ENCODE measurements at places on chromosomes 5 and 9. TPM values are rescaled to one million over a fixed set of nuclear protein-coding genes. Genes with fewer than 3 reads are reported as not detected.

GRCh38 chr5:149464796-149465489 lies 85.9 kb upstream of the IL17B start:
- no peak for DNase-seq

DNA sequence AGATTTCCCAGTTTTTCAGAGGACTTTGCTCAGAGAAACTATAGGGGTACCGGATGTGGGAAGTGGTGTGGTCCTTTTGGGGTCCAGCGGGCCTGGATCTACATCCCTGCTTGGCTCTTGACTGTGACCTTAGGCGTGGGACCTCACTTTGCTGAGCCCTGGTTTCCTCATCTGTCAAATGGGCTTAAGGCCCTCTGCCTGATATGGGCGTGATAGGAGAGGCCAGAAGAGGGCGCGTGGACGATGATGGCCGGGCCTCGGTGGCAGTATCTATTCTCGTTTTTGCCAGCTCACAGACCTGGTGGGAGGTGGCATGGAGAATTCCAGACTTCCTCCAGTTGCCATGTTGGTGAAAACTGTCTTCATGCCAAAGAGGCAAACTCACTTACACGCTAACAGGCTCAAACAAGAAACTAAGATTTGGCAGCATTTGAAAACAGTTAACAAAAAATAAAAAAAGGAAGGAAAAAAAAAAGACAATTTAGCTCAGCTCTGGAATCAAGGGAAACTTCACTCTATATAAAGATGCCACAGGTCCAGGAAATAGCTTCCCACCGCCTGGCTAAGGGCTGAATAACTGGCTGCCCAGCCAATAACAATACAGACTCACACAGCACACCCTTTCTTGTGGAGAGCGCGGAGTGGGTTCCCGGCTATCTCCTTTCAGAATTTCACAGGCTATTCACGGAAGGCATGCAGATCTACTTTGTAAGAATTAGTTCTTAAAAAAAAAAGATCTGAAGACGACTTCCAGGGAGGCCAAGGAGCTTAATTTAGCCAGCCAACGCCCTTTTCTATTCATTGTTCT lies 1.7 kb downstream of the SH3PXD2B start:
- peak; percentile 52 for DNase-seq

DNA sequence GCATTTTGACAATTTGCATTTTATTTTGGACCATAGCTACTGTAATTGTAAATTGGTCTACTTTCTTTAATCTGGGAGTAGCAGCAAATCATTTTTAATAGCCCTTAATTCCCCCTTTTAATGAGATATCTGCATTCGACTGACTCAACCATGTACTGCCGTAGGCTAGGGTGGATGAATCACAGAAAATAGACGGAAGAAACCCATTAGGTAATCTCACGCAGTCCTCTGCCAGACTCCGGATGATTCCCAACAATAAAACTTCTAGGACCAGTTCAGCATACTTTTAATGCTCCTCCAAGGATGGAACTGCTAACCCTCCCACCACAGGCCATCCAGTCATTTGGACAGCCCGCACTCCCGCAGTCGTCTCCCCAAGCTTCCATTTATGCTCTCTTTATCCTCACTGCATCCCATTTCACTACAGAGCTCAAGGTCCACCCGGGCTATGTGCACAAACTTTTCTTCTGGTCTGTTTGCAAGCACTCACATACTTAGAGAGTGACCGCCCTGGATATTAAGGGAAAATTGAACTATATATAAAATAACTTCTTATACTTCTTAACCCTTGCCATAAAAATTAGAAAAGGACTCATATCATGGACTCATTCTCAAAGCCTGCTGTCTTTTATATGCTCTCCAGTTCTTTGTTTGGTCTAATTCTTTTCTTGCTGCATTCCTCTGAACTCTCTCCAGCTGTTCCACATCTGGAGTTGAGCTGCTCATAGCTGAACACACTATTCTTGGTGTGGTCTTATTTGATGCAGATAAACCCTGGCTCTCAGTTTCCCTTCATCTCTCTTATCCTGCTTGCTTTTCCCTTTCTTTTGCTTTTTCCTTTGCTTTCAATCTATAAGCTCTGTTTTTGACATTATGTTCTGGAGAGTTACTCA lies 326.6 kb downstream of the ARL15 start:
- no peak for DNase-seq

DNA sequence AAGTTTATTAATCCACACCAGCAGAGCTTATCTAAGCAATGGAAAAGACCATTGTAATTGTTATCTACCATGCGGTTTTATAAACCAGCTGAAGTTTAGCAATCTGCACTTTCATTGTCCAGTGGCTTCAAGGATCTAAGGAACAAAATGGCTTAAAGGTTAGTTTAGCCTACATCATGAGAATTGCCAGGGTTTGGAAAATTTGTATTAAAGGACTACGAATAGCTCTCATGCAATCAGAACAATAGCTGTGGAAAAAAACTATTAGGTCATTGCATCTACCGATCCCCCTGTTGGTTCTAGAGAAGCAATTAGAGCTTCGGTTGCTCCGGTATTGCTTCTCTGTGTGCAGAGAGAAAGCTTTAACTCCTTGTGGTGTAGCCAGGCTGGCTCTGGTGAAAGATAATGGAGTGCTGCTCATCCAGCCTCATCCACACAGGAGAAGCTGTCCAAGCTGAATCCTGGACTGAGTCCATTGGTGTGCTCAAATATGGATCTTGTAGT lies 86.3 kb upstream of the SLC12A2 start:
- DNase-seq, result peak; percentile 36

DNA sequence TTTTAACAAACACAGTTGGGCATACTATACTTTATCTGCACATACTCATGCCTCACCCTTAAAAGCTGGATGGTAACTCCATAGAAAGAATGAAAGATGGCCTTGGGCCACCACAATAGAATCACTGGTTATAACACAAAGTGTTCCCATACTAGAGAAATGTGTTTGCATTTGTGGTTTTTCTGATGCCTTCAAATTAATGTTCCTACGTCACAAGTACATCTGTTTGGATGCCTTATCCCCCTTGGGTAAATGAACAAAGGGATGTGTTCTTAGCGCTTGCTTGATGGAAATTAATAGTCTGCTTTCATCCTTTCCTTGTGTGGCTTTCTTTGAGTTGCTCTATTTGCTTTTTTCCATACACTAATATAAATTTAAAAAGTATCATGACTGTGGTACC lies 291.1 kb upstream of the PDE4D start:
- DNase-seq, result no peak

DNA sequence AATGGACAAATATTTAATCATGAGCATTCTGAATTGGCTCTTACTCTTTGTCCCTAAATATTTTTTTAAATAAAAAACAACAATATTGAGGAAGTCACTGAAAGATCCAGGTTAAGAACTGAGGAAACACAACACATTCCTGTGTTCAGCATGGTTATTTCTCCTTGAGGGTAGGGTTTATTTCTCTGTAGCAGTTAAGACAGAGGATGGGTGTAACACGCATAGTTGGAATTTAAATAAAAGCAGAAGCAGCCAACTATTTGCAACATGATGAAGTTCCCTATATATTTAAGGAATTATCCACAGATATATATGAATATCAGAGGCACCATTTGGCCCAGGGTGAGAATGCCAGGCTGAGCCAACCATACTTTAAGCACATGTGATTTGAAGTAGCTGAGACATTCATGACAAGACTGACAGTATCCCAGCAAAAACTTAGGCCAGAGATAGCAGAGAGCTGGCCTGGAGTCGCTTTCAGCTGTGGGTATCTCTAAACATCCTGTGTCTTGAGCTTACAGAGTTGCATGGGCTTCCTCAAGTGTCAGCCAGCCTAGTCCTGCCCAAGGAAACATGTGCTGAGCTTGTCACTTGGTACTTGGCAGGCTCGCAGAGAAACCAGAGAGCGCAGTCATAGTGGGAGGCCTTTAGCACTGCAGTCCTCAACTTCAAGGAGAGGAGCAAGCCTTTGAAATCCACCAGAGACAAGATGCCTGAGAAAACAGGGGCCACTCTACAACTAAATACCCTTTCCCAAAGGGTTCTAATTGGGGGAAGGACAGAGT lies 43.6 kb downstream of the SEMA5A start:
- DNase-seq, result no peak

The PRUNE2 gene
- 18.4 TPM for total RNA-seq

The IL13 gene
- total RNA-seq, result not detected

Data from neural progenitor cell (in vitro differentiated cells).